ENCODE measurements at places on chromosomes 2 and 18. TPM values are rescaled to one million over a fixed set of nuclear protein-coding genes. Genes with fewer than 3 reads are reported as not detected.

Gene SCLY
- 31.6 TPM for total RNA-seq

Gene PRSS56
- not detected for total RNA-seq

Gene CAD
- 21.5 TPM for total RNA-seq

Gene DIPK1C
- not detected for total RNA-seq

Gene RAPGEF4
- 0.91 TPM for total RNA-seq

Gene CFAP53
- total RNA-seq, result 0.07 TPM

Gene LGALSL
- 22.6 TPM for total RNA-seq

Gene AFF3
- total RNA-seq, result not detected

Gene RPRM
- not detected for total RNA-seq

Gene TPO
- total RNA-seq, result not detected

Gene DSEL
- 0.06 TPM for total RNA-seq

Gene REG3A
- total RNA-seq, result not detected

Gene STARD6
- total RNA-seq, result not detected

Gene AGXT
- total RNA-seq, result 41.9 TPM

GRCh38 chr2:181656450-181657291, at the start of gene CERKL:
Gene CERKL (minus strand): TSS chr2:181657105. CDS start chr2:181657006, 99 bp downstream.
- DNase-seq, result no peak

DNA sequence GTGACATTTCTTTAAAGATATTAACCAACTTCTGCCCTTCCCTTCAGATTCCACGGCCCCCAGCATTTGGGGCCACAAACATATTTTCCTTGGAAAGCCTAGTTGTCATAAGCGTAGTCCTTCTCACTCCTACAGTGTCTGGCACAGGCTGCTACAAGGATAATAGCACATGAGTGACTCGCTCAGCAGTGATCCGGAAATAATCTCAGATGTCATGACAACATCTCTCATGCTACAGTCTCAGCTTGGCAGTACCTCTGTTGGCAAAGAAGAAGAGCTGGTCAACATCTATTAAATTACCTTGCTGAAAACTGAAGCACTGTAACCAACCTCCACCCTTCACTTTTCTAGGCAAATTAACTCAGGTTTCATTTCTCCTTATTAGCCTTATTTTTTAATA, 351.7 kb downstream of the RAD51AP2 start:
- no peak for DNase-seq

DNA sequence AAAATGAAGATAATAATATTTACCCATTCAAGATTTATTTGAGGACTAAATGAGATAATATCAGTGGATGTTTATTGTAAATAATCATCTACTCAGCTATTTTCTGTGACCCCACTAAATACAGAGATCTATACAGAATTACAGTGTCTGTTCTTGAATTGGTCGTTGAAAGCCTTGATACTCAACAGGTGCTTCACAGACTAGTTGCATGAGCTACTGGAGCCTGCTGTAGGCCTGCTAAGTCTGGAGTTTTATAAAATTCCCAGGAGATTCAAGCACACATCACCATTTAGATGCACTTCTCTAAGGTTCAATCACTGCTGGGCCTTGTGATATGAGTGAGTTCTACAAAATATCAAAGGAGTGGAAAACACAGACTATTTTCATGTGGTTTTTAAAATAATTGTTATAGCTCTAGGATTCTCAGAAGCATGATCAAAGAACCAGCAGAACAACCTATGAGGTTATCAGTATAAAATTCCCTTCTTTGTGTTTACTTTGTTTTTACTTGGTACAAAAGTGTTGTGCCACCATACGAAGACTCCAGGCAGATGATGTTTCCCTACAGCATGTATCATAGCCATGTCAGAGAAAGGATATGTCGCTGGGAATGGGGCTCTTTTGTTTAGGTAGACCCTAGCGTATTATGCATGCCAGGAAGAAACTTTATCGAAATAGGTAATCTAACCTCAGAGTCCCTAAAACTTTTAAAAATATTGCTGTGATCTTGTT, 7.1 kb downstream of the SULT1C4 start:
- DNase-seq, result no peak

DNA sequence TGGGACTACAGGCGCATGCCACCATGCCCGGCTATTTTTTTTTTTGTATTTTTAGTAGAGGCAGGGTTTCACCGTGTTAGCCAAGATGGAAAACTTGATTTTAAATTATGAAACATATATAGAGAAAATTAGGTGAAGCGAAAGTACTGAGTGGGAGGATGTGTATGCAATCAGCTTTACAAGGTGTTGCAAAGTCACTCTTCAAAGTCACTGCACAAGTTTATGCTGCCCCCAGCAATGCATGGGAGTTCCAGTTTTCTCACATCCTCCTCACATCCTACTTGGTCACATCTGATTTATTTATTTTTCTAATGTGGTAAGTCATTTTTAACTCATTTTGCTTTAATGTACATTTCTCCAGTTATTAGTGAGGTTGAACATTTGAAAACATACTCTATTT, 49.2 kb upstream of the CHN1 start:
- DNase-seq, result no peak

- DNase-seq, result no peak
Measured at GRCh38 chr2:240759459-240759858, 60.6 kb downstream of the KIF1A start.

DNA sequence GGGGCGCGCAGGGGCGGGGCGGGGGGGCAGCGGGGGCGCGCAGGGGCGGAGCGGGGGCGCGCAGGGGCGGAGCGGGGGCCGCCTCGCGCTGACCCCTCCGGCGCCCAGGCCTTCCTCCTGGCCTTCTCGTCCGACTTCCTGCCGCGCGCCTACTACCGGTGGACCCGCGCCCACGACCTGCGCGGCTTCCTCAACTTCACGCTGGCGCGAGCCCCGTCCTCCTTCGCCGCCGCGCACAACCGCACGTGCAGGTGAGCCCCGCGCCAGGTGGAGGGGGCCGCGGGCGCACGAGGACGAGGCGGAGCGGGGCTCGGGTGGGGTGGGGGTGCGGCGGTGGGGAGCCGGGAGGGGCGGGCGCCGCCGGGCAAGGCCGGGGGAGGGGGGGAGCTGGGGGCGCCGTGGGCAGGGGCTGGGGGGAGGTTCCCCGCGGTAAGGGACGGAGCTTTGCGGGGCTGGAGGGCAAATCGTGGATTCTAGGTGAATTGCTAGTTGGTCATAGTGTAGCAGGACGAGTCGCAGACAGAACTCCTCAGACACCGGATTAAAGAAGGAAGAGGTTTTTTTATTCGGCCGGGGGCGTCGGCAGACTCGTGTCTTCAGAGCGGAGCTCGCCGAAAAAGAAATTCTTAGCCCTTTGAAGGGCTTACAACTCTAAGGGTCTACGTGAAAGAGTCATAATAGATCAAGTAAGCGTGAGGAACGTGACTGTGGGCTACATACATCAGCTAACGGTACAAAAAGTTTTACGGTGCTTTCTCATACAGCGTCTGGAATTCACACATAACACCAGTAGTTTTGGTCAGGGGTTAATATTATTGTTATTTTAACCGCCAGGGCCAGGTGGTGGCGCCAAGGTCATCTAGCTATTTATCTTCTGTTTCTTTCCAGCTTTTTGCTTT, 29.9 kb downstream of the ANO7 start:
- peak; percentile 68 for DNase-seq

DNA sequence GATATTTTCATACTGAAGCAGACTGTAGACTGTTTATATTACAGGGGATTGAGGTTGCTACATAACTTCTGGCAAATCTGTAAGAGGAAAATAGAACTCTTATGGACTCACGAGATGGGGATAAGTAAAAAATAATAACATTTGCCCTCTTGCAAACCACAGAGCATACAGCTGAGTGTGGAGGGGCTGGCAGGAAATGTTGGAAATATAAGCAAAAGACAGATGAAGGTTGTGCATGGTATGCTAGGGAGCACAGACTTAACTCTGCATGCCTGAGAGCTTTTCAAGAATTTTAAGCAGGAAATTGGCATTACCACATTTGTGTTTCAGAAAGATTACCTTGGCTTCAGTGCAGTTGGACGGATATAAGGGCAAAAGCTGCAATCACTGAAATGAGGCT, 411.1 kb downstream of the RAD51AP2 start:
- DNase-seq, result no peak

DNA sequence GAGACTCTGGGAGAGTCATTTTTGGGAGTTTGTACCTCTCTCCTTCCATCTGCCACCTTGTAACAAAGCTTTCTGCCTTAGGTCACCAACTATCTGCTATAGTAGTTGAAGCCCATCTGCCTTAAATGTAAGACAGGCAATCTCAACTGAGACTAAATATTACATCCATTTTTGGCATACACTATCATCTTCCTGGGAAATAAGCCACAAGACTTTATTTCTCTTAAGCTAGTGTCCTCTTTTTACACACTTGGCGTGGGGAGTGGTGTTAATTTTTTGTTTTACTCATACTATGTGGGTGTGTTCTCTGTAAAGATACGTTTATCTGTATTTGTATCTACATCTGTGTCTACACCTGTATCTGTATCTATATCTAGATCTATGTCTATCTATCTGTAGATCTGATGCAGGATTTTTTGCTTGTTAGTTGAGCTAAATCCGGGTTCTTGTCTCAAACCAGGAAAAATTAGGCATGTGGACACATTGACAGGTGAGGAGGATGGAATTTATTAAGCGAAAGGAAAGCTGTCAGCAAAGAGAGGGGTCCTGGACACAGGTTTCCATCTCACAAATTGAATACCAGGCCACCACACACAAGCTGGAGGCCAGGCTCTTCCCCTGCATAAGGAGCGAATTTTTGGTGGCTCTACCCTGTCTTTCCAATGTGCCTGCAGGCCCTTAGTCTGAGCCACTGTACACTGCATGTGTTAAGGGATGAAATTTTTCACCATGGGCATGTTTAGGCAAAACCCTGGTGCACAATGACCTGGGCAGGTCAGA, 64.8 kb upstream of the RND3 start:
- DNase-seq, result no peak

GRCh38 chr2:27716301-27717069, 52.8 kb downstream of the SLC4A1AP start:
- DNase-seq, result no peak

GRCh38 chr2:31079665-31080064, 58.6 kb downstream of the GALNT14 start:
- peak; percentile 16 for DNase-seq

DNA sequence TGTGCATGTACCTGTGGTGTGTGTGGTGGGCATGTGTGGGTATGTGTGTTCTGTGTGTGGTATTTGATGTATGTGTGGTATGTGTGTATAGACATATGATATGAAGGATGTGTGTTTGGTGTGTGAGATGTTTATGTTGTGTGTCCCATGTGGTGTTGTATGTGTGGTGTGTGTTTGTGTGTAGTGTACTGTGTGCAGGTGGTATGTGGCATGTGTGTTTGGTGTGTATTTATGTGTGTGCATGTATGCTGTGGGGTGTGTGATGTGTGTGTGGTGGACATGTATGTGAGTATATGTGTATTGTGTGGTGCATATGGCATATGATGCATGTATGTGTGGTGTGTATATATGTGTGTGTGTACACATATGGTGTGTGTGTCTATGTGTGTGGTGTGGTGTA, 718.8 kb upstream of the SOX11 start:
- DNase-seq, result no peak

GRCh38 chr2:106546391-106546990, 59.3 kb downstream of the CD8B2 start:
- DNase-seq, result no peak

GRCh38 chr2:133485868-133486267, 82.4 kb downstream of the NCKAP5 start:
- DNase-seq, result peak; percentile 15

GRCh38 chr18:8699948-8700347, 5.4 kb upstream of the MTCL1 start:
- no peak for DNase-seq

- DNase-seq, result no peak
Measured at GRCh38 chr2:193793914-193794313, 1599.2 kb upstream of the TMEFF2 start.

DNA sequence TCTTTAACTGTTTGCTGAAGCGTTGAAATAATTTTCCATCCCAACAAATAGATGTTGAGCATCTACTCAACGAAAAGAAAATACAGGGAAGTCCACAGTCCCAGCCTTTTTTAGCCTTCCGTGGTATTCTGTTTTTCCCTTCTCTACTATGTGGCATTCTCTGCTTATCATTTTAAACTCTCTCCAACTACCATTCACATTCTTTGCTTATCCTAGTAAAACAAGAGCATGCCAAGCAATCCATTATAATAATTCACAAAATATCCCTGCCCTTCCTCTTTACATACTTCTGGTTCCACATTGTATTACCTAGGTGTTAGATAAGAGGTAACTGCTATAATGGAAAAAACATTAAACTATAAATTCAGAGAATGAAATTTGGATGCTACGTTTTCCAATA, 1.6 kb upstream of the SESTD1 start:
- no peak for DNase-seq

- no peak for DNase-seq
Measured at GRCh38 chr2:131400849-131401248, 36.9 kb upstream of the RAB6D start.

GRCh38 chr2:67451086-67451832, 54.1 kb downstream of the ETAA1 start:
- DNase-seq, result peak; percentile 17

DNA sequence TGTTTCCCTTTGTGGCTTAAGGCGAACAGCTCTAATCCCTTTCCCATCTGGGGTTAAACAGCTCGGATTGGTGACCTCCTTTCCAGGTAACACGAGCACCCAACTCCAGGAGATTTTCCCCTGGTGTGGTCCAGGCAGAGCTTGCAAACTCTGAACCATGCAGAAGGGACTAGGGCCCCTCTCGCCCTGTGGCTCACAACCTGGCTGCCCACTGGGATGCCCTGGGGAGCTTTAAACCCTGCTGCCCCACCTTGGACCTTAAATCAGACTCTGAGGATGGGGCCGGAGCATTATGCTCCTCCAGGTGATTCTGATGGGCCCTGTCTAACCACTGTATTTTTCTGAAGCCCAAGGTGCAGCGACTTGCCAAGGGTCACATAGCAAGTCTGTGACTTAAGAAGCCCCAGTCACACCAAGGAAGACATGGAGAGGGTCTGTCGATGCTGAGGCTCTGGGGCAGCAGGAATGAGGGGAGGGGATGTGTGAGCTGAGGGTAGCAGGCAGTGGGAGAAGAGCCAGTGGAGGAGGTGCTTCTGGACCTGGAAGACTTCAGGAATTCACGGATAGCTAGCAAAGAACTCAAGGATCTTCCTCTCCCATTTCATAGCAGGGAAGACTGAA, 5.9 kb downstream of the ARID5A start:
- no peak for DNase-seq

- DNase-seq, result peak; percentile 29
Measured at GRCh38 chr2:112493858-112494648, 12.1 kb downstream of the TTL start.

GRCh38 chr2:56191617-56192016, 7.8 kb downstream of the CCDC85A start:
- DNase-seq, result peak; percentile 39

DNA sequence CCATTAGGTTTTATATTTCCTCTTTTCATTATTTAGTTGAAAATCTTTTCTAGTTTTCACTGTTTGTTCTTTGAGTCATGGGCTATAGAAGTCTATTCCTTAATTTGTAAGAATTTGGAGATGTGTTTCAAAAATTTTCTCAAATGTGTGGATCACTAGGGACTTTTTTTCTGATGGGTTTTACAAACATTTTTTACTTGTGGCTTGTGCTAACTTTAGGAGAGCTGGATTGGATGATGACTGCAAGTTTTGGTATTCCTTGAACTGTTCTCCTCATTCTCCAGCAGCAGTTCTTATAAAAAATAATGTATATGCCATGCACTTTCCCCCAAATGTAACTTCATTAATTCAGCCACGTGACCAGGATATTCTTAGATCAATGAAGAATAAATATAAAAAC, 94.7 kb upstream of the CWC22 start:
- no peak for DNase-seq

- DNase-seq, result no peak
Measured at GRCh38 chr2:191800874-191801273, 46.0 kb downstream of the CAVIN2 start.
